Fibroblast of the conjunctiva (primary cell): ENCODE measurements at places on chromosomes 11 and 22.
A peak's percentile ranks its signal among the peaks of the same experiment; 100 is the strongest.

DNA sequence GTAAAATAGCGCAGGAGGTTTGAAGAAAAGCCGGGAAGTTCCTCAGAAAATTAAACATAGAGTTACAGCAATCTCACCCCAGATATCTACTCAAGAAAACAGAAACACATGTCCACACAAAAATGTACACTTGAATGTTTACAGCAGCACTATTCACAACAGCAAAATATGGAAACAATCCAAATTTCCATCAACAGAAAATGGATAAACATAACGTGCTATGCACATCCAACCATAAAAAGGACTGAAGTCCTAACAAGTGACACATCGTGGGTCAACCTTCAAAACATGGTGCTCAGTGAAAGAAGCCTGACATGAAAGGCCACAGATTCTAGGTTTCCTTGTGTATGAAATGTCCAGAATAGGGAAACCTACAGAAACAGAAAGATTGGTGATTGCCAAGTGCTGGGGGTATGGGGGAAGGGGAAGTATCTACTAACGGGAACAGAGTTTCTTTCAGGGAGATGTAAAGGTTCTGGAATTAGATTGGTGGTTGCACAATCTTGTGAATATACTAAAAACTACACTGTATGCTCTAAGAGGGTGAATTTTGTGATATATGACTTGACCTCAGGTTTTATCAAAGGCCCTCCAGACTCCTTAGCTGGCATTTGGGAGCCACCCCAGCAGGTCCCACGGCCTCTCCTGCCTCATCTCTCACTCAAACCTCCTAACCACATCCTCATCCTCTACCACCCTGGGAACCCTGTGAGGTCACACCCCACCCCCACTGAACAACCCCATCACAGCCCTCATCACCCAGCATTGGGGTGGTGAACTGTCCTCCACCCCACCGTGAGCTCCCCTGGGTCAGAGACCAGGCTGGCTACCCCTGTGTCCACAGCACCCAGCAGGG is 69.2 kb upstream of the PRR5 start:
- no peak for DNase-seq

- no peak for DNase-seq
These were observed 47.2 kb upstream of the SLC22A12 start for GRCh38 chr11:64543818-64544217.

- no peak for DNase-seq
These were observed 81.9 kb upstream of the PICALM start for GRCh38 chr11:86150847-86151173.

DNA sequence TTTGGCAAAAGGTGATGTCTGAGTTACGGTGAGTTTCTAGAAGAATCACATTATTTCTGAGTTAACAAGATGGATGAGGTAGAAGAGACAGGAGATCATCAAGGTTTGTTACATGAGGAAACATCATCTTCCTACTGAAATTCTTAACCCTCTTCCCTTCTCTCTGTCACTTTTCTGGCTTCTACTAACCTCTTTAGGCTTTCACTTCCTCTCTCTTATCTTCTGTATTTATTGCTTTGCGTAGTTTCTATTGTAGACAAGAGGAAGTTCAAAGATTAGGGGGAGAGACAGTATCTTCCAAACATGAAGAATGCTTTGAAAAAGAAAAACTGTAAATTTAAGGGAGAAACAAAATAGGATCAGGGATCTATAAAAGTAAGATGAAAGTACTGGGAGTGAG is 75.4 kb downstream of the TRPC6 start:
- DNase-seq, result no peak

DNA sequence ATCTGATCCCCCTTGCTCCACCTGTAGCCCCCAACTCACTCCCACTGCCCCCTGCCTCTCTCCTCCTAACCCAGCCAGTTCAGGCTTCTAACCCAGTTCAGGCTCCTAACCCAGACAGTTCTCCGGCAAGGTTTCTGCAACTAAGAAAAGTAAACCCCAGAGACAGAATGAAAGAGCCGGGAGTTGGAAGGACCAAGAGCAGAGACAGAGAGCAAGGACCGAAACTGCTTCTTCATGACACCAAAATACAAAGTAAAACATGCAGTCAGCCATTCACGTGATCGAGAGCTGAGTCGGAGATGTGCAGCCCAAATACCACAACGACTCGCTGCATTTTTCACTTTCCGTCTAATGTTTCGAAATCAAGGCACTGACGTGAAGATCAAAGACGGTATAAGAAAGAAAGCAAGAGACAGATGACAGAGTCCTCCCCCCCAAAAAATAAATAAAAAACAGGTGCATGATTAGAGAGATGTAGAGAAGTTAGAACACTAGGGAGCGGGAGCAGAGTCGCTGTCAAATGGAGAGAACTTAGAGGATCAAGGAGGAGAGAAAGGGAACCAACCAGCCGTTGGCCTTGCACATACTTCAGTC is 884 bp downstream of the IL10RA start:
- DNase-seq, result no peak

GRCh38 chr22:24230911-24231656 is 13.8 kb downstream of the GGT5 start:
- no peak for DNase-seq

DNA sequence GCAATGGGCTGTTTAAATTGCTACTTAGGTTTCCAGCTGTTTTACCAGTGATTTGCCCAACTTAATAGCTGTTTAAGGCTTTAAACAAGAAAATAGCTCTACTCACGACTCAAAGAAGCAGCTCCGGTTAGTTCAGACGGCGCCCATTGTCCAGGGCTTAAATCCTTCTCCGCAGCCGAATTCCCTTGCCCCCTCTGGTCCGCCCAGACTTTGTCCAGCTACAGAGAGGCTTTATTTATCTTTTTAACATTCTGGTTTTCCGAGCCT is 20.9 kb upstream of the SCUBE1 start:
- DNase-seq, result no peak

DNA sequence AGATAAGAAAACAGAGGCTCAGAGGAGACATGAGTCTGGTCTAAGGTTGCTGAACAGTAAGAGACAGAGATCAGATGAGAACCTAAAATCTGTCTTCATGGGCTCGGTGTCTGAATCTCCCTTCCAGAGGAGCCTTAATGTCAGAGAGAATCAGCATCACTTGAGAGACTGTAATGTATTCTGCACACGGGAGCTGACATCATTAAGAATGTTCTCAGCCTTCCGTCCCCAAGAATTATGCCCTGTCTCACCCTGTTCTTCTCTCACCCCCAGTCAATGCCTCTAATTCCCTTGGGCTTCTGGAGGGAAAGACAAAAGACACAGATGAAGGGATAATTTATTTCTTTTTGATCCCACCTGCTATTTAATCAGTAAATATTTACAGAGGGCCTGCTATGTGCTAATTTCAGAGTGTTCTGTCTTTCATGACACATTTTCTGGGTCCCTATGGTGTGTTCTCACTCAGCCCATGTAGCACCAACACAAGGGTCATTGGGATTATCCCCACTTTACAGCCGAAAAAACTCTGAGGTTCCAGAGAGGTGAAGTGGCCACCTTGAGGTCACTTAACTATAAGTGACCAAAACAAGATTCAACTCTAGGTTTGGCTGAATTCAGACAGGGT is 61.8 kb downstream of the CD82 start:
- DNase-seq, result no peak

- DNase-seq, result no peak
These were observed 208.2 kb upstream of the ZC3H12C start for GRCh38 chr11:109885006-109885405.

DNA sequence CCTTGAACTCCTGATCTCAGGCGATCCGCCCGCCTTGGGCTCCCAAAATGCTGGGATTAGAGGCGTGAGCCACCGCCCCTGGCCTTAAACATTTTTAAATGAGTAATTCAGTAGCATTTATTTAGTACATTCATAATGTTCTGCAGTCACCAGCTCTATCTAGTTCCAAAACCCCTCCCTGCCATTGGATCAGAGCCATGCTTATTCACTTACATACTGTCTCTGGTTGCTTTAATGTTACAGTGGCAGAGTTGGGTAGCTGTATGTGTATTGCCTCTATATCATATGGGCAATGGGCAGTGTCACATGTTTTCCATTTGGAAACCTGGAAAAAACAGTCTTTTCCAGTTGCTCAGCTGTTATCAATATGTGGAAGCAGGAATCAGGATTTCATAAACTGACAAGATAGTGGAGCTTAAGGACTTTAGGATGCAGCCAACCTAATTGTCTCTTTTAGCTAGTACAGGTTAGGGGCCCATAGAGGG is 10.5 kb downstream of the COA4 start:
- DNase-seq, result peak; percentile 70

DNA sequence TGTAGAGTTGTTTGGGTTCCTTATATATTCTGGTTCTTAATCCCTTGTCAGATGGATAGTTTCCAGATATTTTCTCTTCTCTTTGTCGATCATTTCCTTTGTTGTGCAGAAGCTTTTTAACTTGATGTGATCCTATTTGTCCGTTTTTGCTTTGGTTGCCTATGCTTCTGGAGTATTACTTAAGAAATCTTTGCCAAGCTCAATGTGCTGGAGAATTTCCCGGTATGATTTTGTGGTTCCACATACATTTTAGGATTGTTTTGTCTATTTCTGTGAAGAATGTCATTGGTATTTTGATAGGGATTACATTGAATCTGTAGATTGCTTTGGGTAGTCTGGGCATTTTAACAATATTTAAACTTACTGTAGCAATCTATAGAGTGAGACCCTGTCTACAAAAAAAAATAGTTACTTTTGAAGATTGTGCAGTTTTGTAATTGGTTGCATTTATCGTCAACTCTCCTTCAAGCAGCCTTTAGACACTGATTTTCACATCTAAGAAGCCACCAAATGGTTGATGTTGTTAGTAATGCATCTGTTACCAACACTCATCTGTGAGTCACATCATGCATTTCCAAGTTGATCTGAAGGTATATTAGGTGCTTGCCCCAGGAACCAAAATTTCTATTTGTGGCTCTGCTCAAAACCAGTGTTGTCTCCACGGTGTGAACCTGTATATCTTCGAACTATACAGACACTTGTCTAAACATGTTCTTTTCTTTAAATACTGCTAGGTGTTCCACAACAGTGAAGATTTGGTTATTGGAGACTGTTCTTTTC is 21.4 kb downstream of the XRCC6 start:
- DNase-seq, result no peak

DNA sequence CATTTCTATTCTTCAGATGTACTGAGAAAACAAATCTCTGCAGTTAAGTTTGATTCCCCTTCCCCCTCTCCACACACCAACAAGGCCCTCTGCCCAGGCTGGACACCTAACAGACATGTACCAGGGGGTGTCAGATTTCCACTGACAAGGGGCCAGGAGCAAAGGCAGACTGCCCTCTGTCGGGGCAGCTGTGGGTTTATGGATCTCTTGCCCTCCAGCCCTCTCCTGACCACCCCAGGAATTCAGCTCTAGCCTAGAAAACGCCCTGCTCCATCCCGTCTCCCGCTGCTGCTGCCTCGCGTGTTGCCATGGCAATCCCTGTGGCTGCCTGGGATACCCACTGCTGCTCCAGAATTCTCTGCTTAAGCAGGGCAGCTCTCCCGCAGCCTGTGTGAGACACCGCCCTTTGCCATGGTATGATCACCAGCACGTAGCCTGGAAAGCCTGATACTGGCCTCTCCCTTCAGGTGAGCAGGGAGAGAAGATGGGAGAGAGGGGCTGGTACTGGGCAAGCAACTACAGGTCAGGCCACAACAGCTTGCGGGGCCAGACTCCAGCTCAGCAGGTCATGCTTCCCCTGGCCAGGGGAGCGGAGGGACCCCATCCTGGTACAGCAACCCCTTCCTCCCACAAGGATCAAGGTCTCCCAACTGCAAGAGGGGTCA is 41.6 kb downstream of the BUD13 start:
- peak; percentile 9 for DNase-seq

DNA sequence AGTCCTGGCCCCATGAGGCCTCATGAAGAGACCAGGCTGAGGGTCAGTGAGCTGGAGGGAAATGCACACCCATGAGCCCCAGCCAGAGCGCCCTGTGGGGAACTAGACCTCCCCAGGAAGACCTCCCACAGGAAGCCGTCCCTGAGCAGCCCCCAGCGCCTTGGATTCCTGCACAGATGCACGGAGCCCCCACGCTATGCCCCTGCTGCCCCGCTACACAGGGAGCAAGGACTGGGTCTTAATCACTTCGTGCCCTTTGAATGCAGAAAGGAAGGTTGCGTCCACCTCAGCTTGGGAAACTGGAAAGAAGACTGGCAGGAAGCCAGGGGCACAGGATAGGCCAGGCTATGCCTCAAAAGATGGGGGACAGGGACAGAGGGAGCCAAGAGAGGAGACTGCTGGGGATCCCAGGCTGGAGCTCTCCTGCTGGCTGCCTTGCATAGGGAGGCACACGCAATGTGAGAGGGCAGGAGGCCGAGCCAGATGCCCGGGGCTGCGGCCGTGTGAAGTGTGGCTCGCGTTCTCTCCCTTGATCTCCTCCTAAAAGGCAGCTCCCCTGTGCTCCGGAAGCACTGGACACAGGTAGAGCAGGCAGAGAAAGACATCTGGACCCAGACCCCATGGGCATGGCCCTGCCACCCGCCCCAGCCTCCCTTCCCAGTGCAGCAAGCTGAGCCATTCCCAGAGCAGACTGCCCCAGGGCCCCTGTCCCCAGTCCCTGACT is 32.8 kb downstream of the MACROD1 start:
- DNase-seq, result no peak

DNA sequence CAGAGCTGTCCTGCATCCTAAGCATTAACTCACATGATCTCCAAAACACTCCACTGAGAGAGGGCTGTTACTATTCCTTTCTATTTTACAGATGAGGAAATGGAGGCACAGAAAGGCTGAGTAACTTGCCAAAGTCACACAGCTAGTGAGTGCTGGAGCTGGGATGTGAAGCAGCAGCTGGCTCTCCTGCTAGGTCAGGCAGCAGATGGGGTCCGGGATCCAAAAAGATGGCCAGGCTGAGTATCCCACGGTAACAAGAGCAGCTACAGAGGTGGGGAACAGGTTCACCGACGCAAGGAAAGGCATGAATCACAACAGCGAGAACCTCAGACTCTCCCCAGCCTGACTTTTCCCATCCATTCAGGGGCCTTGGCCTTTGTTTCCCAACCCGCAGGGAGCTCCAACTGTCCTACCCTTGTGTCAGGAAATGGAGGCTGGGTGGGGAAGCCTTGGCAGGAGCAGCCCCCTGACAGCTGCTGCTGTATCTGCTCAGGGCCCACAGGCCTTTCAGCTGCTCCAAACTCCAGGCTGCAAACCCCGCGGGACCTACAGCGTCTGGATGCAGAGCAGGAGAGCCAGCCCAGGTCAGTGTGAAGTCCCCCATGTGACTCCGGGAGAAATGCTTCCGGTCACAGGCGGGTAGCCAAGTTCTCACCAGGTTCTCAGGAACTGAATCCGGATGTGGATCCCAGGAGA is 29.5 kb downstream of the DKK3 start:
- no peak for DNase-seq

- no peak for DNase-seq
These were observed 76.0 kb downstream of the EXT2 start for GRCh38 chr11:44171518-44171917.

DNA sequence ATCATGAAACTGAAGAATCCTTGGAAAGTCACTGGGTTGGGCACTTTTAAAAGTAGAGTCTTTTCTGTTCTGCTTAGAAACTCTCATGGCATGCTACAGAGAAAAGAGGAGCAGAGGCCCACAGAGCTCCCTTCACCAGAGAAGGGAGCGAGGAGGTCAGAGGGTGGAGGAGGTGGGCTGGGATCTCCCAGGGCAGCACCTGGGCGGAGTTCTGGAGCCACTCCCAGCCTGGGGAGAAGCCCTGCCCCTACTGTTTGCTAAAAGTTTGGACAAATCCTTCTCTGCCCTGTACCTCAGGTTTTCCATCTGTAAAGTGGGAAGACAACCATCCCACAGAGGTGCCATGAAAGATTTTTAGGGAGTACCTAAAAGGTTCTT is 299.1 kb downstream of the KIRREL3 start:
- no peak for DNase-seq

- no peak for DNase-seq
These were observed 3.7 kb upstream of the OR5AR1 start for GRCh38 chr11:56659755-56660154.

GRCh38 chr11:85898456-85898855 is 43.3 kb downstream of the CCDC83 start:
- DNase-seq, result no peak
